ENCODE measurements at places on chromosomes 2 and 18.
A peak's percentile ranks its signal among the peaks of the same experiment; 100 is the strongest.

- no peak for DNase-seq
These were observed 67.5 kb downstream of the PDK1 start for GRCh38 chr2:172623249-172623965.

DNA sequence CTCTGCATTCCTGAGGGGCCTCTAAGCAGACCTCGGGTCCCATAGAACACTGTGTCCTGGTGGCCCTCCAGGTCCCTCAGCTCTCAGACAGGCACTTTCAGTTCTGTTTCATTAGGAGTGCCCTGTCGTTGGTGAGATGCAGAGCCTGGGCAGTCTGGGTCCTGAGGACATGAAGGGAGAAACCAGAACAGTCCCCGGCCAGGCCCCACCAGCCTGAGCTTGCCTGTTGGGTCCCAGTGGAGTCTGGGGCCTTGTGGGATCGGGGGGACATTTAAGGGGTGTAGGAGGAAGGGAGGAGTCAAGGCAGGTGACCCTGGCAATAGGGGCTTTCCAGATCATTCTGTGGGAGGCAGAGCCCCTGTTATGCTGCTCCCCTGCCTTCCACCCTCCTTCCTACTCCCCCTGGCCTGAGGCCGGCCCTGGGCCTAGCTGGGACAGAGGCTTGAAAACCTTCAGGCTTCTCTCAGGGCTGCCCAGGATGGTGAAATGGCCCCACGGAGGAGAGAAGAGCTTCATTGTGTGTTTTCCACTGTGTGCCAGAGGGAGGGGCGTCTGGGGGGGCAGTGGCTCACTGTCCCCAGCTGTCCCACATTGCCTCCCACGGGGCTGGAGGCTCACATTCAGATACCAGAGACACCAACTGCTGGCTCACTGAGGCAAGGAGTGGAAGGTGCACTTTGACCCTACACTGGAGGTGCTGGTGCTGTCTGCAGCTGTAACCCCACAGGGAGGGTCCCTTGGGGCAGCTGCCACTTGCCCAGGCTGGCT is 26.6 kb upstream of the CATIP start:
- no peak for DNase-seq

- no peak for DNase-seq
These were observed 103.2 kb downstream of the CTIF start for GRCh38 chr18:48641981-48642380.

GRCh38 chr2:112006076-112006410 is 49.0 kb upstream of the TMEM87B start:
- DNase-seq, result peak; percentile 90

DNA sequence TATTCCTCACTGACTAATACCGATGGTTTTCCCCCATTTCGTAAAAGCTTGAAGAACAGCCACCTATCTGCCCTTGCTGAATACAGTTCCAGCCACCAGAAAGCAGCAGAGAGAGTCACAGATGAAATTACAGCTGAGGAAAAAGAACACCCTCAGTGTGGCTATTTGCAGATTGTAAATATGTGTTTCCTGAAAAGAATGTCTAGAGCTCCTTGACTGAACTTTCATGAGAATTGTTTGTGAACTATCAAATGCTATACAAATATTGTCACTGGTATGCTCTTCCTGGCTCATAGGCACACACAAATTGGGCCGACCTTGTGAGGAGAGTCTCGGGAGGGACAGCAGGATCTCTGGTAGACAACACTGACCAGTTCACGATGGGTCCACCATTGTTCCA is 58.1 kb upstream of the TTC39C start:
- DNase-seq, result no peak

DNA sequence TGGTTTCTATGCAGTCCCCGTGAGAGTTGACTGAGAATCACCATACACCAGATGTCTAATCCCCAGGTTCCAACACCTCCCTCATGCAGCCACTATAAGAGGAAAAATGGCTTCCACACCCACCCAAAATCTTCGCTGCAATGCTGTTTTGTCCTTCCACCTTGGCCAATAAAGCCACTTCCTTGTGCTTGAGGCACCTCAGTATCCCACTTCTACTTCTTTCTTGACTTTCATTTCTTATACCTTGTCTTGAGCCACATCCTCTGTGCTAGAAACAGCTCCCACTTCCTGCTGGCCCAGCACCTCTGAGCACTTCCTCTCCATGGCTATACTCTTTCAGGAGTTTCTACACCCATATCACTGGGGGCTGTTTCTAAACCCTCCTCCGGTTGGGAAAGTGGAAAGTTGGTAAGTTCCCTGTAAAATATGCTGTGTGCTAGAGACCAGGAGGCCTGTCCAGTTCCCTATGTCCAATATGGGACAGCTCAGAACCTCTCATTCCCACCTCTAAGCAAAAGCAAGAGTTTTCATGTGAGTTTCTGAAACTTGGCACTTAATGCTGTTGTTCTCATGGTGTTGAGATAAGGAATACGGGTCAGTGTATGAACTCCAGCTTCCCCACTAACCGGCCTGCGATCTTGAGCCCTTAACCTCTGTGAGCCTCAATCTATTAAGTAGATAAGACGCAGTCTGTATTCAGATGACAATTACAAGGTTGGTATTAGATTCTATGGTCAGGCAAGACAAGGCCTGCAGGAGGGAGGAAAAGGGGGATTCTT is 209.1 kb upstream of the ID2 start:
- DNase-seq, result no peak

DNA sequence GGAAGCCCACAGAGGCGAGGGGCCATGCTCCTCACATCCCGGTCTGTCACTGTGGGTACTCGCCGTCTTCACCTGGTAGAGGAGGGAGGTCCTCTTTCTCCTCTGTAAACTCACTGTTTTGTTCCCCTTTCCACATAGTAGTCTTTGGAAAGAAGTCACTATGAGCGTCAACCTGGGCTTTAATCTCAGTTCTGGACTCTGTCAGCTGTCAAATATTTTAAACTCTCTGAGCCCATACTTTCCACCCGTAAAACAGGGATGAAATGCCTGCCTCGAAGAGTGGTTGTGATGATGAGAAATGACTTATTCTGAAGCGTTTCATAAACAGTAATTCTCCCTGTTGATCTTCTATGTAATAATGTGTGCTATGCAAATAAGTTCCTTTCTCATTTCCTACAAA is 547.1 kb upstream of the SOX11 start:
- no peak for DNase-seq

DNA sequence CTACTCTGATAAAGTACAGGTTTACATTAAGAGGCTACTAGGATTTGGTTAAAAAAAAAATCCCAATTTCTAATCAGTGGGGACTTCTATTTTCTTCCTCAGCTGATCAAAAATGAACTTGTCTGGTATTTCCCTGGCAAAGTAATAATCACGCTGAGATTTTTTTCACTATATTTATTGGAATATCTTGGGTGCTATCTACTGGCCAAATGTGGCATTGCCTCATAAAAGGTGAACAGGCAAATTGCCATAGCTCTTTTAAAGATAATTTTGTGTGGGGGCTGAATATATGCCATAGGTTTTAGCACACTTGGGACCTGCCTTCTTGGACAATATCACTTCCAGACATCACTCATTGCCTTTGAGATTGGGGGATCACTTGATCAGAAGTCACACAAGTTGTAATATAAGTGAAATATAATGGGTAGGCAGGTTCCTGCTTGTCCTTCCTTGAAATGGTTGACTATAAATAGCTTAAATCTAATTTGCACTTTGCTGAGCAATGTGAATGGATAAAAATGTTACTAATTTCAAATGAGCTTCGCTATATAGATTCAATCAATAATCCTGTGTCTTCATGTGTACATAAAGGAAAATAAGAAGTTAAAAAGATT is 7.0 kb upstream of the NXPH2 start:
- DNase-seq, result peak; percentile 39

GRCh38 chr2:80335411-80335810 is 30.9 kb upstream of the LRRTM1 start:
- no peak for DNase-seq

- peak; percentile 79 for DNase-seq
These were observed 89.9 kb downstream of the AP1S3 start for GRCh38 chr2:223747392-223748042.

DNA sequence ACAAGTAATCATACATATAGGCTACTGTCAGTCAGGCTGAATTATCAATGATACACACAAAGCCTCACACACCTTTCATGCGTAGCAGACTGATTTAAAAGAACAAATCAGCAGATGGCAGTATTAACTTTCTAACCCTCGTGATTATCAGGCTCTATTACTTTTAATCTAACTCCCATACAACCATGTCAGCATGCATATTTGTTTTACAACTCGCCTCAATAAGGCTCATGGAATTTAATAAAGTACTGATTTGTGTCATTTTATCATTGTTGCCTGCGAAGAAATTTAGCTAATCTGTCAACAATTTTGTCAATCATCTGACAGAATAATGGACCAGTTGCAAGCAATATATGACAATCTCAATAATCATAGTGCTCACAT is 82.8 kb downstream of the SLC25A12 start:
- DNase-seq, result peak; percentile 65

- no peak for DNase-seq
These were observed 53.2 kb downstream of the BMPR2 start for GRCh38 chr2:202429164-202429980.

GRCh38 chr2:27980242-27980641 is 89.7 kb downstream of the BABAM2 start:
- no peak for DNase-seq

GRCh38 chr2:10475811-10476660 is 27.9 kb upstream of the ODC1 start:
- no peak for DNase-seq

DNA sequence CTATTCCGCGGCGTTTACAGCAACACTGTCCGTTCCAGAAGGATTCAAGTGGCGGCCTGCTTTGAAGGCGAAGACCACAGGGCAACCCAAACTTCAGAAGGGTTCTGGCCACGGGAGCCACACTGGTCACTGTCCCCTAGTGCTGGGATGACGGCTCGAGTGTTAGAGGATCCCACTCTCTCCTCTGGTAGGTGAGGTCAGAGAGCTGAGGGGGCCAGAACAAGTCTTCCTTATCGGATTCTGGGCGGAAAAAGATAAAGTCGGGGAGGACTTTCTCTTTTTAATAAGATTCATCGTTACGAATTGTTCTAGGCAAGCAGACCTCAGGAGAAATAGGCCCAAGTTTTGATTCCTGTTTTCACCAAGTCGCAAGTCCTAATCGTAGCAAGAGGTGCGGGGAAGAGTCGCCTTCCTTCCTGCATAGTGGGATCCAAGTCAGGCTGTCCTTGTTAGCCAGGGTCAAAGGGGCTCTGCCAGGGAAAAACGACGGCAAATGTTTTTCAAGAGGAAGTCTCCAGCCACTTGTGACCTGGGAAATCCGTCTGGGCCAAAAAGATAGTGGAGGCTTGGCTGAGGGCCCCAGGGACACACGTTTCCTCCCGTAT is 864 bp upstream of the MYL12A start:
- no peak for DNase-seq

- DNase-seq, result no peak
These were observed 316.5 kb downstream of the MTX2 start for GRCh38 chr2:176585791-176586190.

DNA sequence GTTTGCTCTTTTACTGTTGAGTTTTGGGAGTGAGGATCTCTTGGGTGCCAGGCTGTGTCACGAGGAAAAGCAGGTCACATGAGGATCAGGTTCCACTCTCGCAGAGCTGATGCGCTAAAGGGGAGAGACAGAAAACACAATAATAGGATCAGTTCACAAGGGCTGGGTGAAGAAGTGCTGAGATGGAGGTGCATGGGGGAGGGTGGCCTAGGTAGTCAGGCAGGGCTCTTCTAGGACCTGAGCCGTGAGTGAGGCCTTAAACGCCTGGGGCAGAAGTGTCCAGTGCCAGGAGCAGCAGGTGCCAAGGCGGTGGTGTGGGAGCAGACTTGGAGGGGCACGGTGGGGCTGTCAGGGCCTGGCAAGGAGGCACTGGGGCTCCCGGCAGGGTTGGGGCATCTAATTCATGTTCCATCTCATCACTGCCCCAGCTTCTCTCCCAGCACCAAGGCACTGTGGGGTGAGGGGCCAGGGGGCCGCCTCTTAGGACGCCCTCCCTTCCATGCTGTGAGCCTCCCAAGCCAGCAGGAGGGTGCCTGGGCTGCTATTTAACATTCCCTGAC is 9.3 kb downstream of the KCNIP3 start:
- no peak for DNase-seq

GRCh38 chr2:190540048-190540447 is 5.5 kb upstream of the NEMP2 start:
- DNase-seq, result no peak

GRCh38 chr18:65459741-65460140 is 291.1 kb upstream of the CDH7 start:
- no peak for DNase-seq

GRCh38 chr2:67566285-67566684 is 169.2 kb downstream of the ETAA1 start:
- no peak for DNase-seq

DNA sequence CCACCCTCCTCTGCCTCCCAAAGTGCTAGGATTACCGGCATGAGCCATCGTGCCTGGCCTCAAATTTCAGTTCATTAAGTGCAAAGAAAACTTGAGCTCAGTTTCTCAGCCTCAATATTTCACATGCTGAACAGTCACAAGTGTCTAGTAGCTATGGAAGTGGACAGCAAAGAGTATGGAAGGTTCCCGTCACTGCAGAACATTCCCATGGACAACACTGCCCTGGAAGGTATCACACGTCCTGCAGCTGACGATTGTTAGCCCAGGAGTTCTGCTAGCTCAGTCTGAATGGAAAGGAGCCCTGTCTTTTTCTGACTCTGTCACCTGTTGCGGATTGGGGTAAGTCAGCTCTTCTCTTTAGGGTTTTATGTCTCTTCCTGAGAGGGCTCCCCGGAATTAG is 86.2 kb upstream of the PTPRM start:
- DNase-seq, result no peak

- DNase-seq, result no peak
These were observed 32.6 kb upstream of the E2F6 start for GRCh38 chr2:11498543-11499034.

DNA sequence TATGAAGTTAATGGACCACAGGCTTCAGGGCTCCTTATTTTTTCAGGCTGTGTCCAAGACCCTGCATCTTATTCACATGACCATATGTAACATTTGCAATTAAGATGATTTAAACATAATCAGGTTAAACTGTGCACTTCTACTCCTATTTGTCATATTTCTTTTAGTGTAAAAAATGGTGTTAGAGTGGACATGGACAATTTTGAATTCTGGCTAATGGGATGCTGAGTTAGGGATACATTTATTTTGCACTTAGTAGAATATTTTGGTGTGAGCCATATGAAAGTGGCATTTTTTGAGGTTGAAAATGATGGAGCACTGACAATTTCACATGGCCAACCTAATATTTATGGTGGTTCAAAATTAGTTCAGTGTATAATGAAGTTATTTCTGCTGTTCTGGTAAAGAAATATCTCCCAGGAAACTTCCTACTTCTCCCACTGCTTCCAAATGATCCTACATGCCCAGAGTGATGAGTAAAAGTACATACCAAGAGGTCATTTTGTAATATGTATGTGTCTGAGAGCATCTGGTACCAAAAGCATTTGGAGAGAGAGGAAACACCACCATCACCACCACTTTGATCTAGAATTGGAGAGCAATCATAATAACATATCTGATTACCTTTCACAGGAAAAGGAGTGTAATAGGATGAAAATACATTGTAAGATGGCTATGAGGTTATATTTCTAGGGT is 36.0 kb downstream of the GULP1 start:
- DNase-seq, result no peak

GRCh38 chr2:58558881-58559280 is 317.8 kb upstream of the FANCL start:
- DNase-seq, result no peak

- DNase-seq, result peak; percentile 7
These were observed 10.7 kb downstream of the ZBTB14 start for GRCh38 chr18:5284808-5285207.

Measured in bronchial epithelial cell (primary cell).